ENCODE measurements at places on chromosomes 7 and 10. TPM values are rescaled to one million over a fixed set of nuclear protein-coding genes. Genes with fewer than 3 reads are reported as not detected.

- no peak for DNase-seq
Measured at GRCh38 chr10:120667276-120667675, 183.9 kb upstream of the WDR11 start.

- DNase-seq, result no peak
Measured at GRCh38 chr10:50375051-50375452, 123.7 kb upstream of the ASAH2 start.

- no peak for DNase-seq
Measured at GRCh38 chr10:70323697-70324338, 40.0 kb upstream of the NPFFR1 start.

DNA sequence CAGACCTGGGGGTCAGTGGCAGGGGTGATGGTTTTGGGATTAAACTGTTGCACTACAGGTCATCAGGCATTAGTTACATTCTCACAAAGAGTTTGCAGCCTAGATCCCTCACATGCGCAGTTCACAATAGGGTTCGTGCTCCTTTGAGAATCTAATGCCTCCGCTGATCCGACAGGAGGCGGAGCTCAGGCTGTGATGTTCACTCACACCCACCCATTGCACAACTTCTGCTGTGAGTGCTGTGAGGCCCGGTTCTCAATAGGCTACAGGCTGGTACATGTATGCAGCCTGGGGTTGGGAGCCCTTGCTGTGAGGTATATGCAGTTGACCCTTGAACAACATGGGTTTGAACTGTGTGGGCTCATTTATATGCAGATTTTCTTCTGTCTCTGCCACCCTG, 416.4 kb downstream of the GFRA1 start:
- DNase-seq, result no peak

GRCh38 chr7:132932296-132933071, 149.4 kb downstream of the CHCHD3 start:
- DNase-seq, result no peak

DNA sequence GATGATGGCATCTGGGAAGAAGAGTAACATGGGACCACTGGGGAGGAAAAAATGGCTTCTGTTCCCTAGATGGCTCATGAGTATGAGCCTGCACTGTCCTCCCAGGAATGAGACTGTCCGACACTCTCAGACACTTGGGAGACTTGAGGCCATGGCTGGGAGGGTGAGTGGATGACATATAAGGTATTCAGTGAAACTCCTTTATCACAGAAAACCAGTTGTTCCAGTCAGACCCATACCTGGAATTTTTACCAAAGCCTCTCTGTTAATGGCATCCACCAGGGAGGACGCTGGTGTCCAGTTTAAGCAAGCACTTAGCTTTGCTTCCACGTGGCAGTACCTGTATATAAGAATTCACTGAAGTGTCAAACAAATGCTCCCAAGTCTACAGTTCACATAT, 116.7 kb upstream of the C10orf90 start:
- no peak for DNase-seq

DNA sequence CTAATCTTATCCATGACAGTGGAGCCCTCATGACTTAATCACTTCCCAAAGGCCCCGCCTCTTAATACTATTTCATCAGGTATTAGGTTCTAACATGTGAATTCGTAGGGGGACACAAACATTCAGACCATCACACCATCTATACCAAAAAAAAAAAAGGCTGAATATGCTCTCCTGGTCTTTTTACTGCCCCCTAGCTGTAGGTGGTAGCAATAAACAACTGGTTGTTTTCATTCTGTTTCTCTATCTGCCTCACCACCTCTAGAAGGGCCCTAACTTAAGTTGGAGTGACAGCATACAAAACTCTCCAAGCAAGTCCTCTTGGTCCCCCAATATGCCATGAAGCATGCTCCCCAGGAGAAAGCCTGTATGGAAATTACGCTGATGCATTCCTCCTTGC, 94.1 kb downstream of the GRM8 start:
- DNase-seq, result no peak

DNA sequence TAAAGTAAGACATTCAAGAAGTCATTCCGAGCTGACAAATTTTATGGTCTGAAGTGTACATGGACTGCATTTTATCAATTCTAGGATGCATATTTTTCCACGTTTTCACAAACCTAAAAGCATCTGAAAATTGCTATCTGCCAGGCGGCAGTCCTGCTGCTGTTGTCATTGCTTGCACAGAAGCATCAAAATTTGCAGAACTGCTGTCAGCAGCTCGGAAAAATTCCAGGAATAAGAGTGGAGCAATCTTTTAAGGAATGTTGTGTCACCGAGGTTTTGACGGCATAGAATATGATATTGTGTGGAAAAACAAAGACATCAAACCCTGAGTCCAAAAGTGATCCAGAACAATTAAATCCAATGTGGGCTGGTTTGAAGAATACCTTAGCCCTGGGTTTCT, 61.4 kb downstream of the CHCHD3 start:
- DNase-seq, result no peak

- no peak for DNase-seq
Measured at GRCh38 chr7:110921595-110922151, 169.3 kb upstream of the LRRN3 start.

GRCh38 chr7:106767498-106768323, 97.4 kb upstream of the PIK3CG start:
- no peak for DNase-seq

DNA sequence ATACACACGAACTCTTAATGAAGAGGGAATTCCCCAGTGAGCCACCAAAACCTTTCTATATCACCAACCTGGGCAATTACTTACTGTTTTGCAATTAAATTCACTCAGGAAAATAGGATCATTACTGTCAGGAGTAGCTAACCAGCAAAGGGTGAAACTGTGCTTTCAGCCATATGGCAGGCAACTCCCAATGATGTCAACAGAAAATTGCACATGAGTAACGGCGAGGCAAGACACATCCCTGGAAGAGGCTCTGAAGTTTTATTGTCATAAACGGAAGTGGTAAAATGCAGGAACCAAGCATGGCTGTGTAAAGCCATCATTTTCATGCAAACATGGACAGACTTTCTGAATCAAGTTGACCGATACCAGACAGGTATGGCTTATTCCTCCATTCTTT, 548.9 kb upstream of the AUTS2 start:
- DNase-seq, result no peak

- no peak for DNase-seq
Measured at GRCh38 chr10:63583909-63584724, 62.9 kb downstream of the REEP3 start.

DNA sequence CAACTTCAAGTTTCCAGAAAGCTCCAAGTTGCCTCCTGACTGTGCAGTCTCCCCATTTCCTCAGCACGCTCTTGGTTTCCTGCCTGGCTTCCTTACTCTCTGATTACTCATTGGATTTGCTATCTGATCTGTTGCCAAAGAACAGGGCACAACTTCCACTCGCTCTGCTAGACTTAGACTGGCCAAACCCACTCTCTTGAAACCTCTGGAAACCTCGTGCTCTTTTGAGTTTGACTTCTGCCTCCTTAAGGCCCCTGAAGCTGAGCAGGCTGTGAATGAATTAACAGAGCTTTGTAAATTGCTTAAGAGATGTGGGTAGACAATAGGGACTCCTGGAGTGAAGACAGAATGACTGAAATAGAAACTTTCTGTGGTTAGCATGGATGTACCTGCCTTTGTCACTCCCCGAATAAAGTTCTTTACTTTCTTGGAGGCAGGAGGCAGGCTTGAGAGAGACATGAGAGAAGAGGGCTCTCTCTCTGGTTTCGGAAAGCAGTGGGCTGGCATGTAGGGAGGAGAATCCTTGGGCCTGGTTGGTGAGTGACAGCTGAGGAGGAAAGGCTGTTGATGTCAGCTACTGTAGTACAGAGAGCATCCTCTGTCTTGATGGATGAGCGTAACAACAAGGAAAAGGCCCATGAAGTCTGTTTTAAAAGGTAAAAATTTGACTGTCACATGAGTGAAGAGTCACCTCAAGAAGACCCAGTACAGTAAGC, 70.8 kb downstream of the CHN2 start:
- DNase-seq, result no peak

GRCh38 chr7:29282819-29283414, 88.3 kb downstream of the CHN2 start:
- no peak for DNase-seq

- DNase-seq, result no peak
Measured at GRCh38 chr7:21173436-21173835, 254.4 kb upstream of the SP4 start.

- DNase-seq, result no peak
Measured at GRCh38 chr10:61951144-61951483, 49.6 kb downstream of the ARID5B start.

DNA sequence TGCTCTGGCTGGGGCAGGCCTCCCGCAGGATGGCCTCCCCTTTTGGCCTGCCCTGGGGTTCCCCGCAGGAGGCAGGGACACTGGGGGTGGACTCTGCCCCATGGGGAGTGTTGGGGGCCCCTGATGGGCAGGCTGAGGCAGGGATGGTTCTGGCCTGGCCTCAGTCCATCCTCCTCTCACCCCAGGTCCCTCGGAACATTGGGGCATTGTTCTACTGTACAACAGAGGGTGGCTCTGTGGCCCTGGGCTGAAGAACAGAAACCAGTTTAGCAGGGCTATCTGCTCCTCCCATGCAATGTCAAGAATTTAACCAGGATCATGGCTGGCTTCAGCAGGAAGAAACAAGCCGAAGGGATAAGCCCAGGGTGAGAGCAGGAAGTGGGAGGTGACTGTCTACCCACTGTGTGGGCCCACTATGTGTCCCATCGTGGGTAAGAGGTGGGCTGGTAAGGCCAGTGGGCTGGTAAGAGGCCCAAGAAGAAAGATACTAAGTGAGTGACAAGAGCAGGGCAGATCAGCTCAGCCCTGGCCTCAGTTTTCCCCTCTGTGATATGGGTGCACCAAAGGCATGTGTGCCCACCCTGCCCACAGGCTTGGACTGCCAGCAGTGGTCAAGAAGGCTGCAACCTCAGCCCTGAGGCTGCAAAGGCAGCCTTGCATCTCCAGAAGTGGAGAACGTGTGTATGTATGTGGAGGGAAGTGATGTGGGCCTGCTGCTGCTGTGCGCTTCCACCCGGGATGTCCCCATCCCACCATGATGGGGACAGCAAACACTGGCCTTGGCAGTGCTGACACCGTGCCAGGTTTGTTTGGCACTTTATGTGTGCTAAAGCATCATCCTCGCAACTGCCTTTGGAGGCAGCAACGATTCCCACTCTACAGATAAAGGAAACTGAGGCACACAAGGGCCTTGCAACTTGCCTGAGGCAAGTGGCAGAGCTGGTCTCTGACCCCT, 138.9 kb downstream of the SH3PXD2A start:
- DNase-seq, result no peak

DNA sequence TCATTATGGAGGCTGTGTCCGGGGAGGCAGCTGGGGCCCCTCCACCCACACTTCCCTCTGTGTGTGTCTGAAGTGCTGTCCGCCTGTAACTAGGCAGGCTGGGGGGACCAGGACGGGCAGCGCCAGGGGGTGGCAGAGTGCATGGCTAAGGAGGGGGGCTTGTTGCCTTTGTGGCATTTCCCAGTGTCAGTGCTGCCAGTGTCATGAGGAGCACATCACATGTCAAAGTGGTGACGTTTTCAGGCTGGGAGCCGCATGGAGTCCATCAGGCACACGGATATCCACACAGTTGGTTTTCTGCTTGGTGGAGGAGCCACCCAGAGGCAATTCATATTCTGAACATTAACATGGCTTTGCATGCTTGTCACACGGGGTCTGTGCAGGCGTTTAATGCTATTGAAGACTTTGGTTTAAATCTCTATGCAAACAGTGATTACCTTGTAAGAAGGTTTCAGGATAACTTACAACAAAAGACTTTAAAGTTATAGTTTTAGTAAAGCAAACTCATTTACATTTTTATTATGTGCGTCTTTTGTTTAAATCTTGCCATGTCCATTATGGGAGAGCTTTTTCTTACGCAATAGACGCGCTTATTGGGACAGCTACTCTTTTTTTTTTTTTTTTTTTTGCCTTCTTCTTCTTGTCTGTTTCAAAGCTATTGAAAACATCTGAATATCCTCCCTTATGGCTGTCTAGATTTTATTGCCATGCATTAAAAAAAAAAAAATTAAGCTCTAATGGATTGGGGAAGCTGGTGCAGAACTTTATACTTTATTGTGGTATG, 52.9 kb downstream of the C10orf67 start:
- DNase-seq, result no peak

DNA sequence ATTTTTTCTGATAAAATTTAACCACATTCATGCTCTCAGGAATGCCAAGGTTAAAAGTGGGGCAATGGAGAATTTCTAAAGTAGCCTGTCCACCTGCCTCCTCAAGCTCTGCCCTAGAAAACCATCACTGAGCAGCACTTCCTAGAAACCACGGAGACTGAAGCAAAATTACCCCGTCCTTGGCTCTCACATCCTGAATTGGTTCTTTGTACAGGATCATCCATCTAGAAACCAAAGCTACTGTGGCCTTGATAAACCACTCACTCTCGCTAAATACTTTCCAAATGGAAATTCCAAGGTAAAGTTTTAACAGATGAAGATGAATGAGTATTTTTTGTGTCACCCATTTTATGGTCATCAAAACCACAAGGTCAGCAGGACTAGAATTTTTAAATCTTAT, 96.6 kb downstream of the AVL9 start:
- no peak for DNase-seq

GRCh38 chr7:143460271-143460979, 17.2 kb downstream of the TAS2R60 start:
- no peak for DNase-seq

- no peak for DNase-seq
Measured at GRCh38 chr7:26140380-26140779, 11.6 kb upstream of the NFE2L3 start.

DNA sequence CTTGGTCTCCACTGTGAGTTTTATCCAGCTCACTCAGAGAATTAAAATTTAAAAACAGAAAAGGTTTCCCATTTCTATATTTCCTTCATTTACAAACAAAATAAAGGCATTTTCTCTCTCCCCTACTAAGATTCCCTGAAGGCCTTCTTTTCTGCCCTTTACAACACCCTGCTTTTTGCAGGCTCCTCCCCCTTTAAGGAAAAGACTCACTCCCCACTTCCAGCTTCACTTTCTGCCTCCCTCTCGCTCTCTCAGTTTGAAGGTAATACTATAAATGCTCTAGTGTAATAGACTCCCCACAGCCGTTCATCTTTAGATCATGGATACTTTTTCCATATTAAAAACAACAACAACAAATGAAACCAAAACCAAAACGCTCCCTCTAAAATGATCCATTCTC, 53.3 kb downstream of the CDHR3 start:
- no peak for DNase-seq

GRCh38 chr7:132450696-132451095, 125.6 kb downstream of the PLXNA4 start:
- no peak for DNase-seq

DNA sequence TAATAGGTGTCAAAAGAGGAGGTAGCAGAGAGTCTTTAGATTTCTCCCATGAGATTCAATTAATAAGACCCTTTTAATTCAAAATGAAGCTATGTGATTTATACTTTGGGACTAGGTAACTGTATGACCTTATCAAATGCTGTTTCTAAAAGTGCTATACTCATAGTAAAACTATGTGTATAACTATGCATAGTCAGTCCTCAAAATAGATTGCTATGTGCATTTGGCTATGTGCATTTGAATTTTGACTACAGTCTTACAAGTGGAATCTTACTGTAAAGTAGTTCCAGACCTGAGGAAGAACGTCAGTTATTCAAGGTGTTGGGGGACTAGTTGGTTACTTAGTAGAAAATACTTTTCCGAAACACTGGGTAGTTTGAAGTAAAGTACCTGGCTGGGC, 36.9 kb downstream of the ADD3 start:
- DNase-seq, result no peak

- no peak for DNase-seq
Measured at GRCh38 chr10:108436096-108436495, 1271.6 kb upstream of the SORCS1 start.

PPRC1 gene
- polyA plus RNA-seq, result 30.7 TPM

GALNT11 gene
- 29.6 TPM for polyA plus RNA-seq

ELAPOR2 gene
- 6.4 TPM for polyA plus RNA-seq

TMEM176A gene
- polyA plus RNA-seq, result 21.5 TPM

FAM131B gene
- 1.8 TPM for polyA plus RNA-seq

CPEB3 gene
- polyA plus RNA-seq, result 6.1 TPM

SYNPO2L gene
- polyA plus RNA-seq, result 263 TPM

Measured in hindlimb muscle (tissue), 1 donor.